ENCODE measurements at places on chromosomes 5 and 9. TPM values are rescaled to one million over a fixed set of nuclear protein-coding genes. Genes with fewer than 3 reads are reported as not detected.

DNA sequence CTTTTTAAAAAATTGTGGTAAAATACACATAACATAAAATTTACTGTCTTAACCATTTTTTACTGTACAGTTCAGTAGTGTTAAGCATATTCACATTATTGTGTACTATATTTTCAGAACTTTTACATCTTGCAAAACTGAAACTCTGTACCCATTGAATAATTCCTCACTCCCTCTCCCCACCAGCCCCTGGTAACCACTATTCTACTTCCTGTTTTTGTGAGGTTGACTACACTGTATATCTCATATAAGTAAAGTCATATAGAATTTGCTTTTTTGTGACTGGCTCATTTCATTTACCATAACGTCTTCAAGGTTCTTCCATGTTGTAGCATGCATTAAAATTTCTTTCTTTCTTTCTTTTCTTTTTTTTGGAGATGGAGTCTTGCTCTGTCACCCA is 87.0 kb downstream of the LNPEP start:
- no peak for DNase-seq

DNA sequence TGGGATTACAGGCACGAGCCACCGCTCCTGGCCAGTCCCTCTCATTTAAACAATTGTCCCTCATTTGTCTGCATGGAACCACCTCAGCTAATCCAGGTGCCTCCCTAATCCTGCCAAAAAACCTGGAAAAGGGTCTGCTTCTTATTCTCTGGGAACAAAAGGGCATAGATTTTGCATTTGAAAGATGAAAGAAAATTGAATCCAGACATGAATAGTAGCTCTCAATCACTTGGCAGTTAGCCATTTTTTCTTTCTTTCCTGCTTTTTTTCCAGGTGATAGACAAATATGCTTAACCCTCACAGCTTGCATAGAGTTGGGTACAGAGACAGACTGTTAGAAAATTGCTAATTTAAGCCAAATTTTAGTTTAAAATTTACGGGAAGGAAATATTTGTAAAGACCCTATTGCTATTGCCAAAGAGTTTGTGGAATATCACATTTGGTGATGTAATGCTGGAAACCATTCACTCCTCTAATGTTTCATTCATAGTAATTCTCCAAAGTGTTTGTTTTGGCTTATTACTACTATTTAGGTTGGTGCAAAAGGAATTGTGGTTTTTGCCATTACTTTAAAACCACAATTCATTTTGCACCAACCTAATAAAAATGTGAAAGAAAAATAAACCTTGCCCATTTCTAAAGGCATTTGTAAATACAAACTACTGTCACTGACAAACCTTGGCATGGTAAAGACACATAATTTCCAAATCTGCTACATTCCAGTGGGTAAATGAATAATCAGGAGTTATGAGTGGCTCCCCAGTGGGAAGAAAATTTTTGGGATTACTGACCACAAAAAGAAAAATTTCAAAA is 80.5 kb upstream of the JAK2 start:
- DNase-seq: no peak

- no peak for DNase-seq
Observed at GRCh38 chr9:106291786-106292185, 571.2 kb upstream of the ZNF462 start.

The JAK2 gene
- total RNA-seq: 1.1 TPM

DNA sequence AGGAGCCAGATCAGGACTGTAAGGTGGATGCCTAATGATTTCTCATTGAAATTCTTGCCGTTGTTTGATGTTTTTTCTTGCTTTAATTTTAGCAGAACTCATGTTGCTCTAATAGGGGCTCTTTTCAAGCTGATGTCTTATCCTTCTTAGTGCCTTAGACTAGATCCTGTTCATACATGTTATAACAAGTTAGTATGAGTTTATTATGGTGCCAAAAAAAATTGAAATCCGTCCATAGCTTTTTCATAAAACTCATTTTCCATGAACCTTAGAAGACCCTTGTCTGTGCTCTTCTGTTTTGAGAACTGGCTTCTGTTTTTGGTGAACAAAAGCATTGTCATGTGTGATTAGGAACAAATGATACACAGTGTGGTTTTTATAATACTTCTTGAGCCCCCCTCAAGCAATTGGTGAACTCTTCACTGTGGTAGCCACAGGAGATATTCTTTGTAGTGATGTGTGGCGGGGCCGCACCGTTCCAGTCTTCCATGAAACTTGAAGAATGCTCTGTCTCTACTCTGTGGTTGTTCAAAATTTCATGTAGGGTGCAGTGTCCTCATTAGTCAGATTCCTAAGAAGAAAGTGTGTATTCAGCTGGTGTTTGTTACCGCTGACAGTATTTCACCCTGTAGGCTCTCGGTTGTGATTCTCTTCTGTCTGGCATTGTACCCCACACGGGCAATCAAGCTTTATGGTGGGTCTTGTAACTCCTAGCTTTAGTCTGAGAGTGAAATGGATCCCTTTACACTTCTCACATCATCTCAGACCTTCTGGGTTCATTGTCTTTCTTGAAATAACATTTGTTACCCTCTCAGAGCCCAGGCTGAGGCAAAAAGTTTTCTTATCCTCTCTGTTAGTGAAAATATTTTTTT is 10.7 kb downstream of the OTULIN start:
- DNase-seq: no peak

The PCDHGA10 gene
- total RNA-seq: 0.14 TPM

DNA sequence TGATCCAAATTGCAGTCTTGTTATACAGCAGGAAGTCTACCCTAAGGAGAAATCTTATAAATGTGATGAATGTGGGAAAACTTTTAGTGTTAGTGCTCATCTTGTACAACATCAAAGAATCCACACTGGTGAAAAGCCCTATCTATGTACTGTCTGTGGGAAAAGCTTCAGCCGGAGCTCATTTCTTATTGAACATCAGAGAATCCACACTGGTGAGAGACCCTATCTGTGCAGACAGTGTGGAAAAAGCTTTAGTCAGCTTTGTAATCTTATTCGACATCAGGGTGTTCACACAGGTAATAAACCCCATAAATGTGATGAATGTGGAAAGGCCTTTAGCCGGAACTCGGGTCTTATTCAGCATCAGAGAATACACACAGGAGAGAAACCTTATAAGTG is 10.4 kb downstream of the ZNF189 start:
- DNase-seq: peak; percentile 19

The OR1J2 gene
- not detected for total RNA-seq

The ESM1 gene
- not detected for total RNA-seq

The SPINK4 gene
- total RNA-seq: not detected

DNA sequence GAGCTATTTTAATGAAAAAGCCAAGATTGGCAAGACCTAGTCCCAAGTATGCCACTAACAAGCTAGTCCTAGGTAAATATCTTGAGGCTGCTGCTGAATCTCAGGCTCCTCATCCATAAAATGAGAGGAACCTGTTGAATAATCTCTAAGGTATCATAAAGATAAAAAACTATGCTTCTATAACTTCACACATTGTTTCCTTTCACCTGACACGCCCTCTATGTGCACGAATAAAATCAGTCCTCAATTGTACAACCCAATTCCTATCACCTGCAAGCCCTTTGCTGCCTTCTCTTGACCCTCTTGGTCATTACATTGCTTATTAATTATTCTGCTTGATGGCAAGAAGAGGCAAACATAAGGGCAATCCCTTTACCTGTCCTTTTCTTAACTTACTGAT is 69.9 kb downstream of the TRPM6 start:
- no peak for DNase-seq

GRCh38 chr5:92911293-92911692 is 669.7 kb downstream of the NR2F1-AS1 start:
- no peak for DNase-seq

DNA sequence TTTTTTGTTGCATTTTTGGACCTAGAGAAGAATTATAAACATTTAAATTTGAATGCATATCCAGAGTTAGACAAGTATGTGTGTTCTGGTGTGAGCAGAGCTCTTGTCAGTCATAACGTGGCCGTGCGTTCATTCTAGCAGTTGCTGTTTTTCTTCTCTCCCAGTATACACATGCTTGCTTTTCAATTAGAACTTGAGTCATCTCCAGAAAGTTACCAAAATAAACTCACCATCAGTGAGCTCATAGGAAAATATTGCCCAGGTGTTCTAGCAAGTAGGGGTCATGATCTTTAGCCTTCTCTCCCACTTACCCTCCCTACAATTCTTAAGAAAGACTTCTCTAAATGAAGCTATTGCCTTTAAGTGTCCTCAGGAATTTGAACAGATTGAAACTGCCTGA is 247.5 kb upstream of the TUT7 start:
- no peak for DNase-seq

GRCh38 chr5:134086943-134087305 is 27.6 kb upstream of the TCF7 start:
- no peak for DNase-seq

DNA sequence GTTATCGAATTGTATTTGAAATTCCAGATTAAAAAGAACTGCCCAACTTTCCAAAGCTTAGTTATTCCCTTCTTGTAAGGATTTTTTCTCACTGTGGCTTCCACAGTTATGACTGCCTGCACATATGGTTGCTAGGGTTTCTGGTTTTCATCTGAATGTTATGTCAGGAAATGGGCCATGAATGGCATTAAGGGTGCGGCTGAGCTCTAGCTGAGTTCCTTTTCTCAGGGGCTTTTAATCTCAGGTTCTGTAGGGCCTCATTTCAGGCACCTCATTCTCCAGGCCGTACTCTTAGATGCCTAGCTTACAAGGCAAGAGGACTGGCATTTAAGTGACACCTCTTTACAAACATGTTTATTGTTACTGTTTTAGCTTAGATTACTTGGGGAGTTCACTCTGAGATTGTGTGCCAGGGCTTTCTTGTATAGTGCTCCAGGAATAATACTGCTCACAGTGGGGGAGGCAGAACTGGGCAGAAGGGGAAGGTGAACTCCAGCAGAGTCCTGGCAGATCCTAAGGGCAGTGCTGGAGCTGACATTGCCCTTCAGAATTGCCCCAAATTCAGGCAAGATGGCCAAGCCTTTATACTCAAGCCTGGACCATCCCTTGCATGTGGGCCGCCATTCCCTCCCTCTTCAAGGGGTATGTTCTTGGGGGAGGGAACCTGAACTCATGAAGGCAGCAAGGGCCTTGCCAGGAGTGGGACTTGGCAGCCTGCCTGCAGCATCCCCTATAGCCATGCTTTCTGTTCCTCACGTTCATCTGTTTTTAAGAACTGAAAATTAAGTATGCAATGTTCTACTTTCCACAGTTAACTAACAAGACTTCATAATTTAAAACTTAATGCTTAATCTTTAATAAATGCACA is 111.5 kb downstream of the KDM4C start:
- no peak for DNase-seq

The RAB3C gene
- not detected for total RNA-seq

The HRH2 gene
- 1.0 TPM for total RNA-seq

GRCh38 chr5:176545737-176546509 is 3.2 kb upstream of the CDHR2 start:
- DNase-seq: peak; percentile 54
